ENCODE measurements at places on chromosomes 5 and 9.

GRCh38 chr5:177233206-177233605 lies 70.3 kb downstream of the RAB24 start:
- DNase-seq, result no peak

DNA sequence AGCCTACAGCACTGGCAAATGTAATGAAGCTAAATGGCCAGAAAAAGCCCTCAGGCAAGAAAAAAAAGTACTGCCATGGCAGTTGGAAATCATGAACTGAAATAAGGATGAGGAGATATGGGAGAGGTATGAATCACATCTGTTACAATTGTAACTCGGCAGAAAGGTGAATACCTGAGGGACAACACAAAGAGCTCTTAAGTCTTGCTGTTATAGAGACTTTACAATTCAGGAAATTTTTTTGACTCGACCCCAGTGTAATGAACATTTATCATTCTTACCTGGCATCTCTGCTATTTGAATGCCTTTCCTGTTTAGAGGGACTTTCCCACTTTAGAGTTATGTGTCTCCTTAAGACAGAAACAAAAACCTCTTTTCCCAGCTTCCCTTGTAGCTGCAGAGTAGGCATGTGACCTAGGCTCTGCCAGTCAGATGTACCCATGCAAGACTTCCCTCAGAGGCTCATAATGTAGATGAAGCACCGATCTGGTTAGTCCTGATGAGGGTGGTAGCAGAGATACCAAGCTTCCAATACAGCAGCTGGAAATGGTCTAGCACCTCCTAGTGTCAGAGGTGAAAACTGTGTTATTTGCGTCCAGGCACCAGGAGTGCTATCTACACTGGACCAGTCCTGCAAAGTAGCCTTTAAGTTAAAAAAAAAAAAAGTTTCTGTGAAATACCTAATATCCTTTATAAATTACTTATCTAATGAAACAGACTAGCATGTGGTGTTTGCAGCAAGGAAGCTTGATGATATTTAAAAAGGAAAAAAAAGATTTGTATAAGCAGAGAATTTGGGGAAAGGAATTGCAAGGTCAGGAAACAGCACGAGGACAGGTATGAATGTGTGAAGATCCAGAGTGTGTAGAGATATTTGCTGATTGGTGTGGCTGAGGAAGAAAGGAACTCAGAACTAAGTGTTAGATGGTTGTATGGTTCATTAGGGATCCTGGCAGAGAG lies 146.9 kb upstream of the SLC1A3 start:
- no peak for DNase-seq

GRCh38 chr5:31768046-31768445 lies 129.1 kb downstream of the PDZD2 start:
- no peak for DNase-seq

DNA sequence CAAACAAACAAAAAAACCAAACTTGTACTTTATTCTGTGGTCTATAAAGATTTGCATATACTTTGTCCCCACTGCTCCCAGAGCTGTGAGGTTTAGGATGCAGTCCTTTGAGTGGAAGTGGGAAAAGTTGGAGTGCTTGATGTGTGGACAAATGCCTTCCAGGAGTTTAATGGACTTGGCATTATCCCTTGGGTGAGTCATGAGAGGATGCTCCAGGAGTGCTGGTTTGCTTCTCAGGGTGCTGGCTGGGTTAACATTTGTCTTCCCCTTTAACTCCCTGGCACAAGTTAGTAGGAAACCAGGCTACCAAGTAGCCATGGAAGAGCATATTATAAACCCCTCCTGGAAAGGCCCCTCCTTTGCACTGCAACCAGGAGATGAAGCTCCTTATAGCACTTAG lies 417.4 kb upstream of the RIOK2 start:
- no peak for DNase-seq

DNA sequence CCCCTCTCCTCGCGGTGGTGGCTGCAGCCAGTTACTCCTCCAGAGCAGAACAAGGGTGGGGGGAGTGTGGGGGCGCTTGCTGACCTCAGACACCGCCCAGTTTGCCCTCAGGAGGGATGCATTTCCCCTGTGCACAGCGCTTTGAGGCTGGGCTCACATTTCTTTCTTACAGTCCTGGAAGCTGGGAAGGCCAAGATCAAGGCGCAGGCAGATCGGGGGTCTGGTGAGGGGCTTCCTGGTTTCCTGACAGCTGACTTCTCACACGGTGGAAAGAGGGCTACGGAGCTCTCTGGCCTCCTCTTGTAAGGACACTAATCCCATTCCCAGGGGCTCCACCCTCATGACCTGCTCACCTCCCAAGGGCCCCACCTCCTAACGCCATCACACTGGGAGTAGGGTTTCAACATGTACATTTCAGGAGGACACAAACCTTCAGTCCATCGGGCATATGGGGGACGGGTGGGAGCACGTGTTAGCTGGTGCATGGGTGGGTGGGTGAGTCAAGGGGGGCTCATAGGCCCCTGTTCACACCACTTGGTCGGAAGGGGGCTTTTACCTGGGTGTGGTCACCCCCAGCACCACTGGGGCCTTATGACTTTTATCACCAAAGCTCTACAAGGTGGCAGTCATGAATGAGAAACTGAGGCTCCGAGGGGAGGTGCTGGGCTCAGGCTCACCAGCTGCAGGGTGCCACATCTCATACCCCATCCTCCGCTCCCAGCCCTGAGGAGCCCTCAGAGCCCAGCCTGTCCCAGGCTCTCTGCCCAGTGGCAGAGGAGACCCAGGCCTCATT lies 7.7 kb upstream of the SCGB3A1 start:
- DNase-seq, result no peak

DNA sequence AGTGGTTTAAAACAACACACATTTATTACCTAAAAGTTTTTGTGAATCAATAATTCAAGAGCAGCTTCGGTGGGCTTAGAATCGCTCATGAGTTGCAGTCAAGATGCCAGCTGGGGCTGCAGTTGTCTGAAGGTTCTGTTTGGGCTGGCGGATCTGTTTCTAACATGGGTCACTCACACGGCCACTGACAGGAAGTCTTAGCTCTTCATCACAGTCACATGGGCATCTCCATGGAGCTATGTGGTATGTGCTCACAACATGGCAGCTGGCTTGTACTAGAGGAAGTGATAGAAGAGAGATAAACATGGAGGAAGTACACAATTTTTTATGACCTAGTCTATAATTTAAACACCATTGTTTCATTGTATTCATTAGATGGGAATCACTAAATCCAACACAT lies 11.2 kb downstream of the KLHL9 start:
- DNase-seq, result no peak

DNA sequence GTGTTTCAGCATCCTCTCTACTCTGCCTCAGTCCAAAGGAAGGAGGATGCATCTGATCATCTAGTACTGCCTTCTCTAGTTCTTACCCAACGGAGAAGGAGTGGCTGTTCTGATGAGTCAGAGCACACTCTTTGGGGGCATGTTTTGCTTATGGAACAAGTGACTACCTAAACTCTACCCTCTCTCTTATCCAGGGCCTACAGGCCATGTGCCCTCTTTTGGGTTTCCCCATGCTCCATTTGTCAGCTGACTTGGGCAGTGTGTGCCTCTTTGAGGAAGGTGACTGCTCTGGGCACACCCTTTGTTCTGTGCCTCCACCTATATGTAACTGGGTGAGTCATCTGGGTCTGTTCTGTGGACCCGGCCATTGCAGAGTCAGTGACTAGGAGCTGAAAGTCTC lies 89.6 kb upstream of the BNC2 start:
- no peak for DNase-seq

GRCh38 chr5:169300468-169301385 lies at the start of gene SLIT3:
TSS of gene SLIT3 (minus strand) at chr5:169301139. CDS start at chr5:169300709, 430 bp downstream.
- no peak for DNase-seq

- no peak for DNase-seq
Observed at GRCh38 chr9:8863886-8864544, 1064.4 kb upstream of the DMAC1 start.

DNA sequence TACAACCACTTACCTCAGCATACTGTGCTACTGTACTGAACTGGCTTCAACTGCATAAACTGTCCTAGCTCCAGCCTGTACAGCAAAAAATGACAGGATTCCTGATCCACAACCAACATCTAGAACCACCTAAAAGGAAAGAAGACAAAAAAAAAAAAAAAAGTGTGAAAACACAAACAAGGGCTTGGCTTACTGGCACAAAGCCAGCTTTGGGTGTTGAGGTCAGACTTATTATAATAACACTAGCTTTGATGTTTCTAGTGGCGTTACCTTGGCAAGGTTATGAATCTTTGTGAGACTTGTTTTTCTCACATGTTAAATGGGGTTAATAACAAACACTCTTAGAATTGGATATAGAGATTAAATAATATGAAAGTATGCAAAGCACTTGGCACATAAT lies 148.5 kb upstream of the PUM3 start:
- no peak for DNase-seq

- DNase-seq, result no peak
Observed at GRCh38 chr9:8905731-8906130, 1106.2 kb upstream of the DMAC1 start.

DNA sequence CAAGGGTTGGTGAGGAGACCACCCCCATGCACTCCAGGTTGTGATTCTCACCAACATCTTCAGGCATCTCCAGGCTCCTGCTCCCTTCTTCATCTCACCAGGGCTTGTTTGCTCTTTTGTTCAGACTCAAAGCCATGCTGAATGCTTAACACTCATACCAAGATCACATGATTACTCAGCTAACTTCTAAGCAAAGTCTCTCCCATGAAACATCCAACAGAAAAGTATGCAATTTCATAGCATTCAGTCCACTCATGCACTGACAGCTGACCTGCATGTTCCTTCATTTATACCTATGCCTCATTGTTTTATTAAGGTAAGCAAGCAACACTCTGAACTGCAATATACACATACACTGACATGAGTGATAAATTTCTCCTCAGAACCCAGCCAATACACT lies 69.0 kb downstream of the SHC3 start:
- DNase-seq, result no peak

- no peak for DNase-seq
Observed at GRCh38 chr5:157597277-157597676, 21.7 kb upstream of the ADAM19 start.

DNA sequence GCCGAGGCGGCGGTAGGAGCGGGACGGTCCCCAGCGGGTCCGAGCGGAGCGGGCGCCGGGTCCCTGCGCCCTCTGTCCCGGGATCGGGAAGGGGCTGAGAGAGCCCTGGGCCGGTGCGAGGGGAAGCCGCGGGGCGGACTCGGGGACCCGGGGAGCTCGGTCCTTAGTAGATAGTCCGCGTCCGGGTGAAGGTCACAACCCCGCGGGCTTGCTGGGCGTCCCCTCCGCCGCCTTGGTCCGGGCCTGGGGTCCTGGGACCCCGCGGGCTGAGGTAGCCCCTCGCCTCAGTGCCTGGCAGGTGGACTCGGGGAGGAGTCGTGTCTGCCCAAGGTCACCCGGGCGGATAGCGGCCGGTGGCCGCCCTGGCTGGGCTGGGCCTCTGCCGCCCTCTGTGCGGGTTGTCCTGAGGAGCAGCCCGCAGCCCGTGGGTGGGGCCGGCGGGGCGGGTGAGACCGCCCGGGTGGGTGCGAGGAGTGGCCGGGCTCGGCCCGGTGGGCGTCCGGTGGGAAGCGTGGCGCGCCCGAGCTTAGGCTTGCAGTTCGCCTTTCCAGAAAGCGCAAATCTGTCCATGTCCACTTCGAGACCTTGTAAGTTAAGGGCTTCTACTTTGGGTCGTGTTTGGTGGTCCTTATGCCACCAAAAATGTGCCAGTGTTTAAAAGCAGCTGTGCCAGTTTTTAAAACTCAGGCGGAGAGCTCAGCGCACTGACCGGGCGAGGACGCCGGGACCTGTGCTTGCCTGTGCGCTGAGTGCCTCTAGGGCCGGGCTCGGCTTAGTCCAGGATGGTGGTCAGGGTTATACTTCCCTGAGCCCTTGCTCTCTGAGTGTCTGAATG lies 554 bp downstream of the SDHA start:
- DNase-seq, result peak; percentile 28

- DNase-seq, result peak; percentile 38
Observed at GRCh38 chr5:57383093-57383861, 99.3 kb downstream of the ACTBL2 start.

- DNase-seq, result no peak
Observed at GRCh38 chr5:149636191-149636860, 55.0 kb downstream of the ARHGEF37 start.

DNA sequence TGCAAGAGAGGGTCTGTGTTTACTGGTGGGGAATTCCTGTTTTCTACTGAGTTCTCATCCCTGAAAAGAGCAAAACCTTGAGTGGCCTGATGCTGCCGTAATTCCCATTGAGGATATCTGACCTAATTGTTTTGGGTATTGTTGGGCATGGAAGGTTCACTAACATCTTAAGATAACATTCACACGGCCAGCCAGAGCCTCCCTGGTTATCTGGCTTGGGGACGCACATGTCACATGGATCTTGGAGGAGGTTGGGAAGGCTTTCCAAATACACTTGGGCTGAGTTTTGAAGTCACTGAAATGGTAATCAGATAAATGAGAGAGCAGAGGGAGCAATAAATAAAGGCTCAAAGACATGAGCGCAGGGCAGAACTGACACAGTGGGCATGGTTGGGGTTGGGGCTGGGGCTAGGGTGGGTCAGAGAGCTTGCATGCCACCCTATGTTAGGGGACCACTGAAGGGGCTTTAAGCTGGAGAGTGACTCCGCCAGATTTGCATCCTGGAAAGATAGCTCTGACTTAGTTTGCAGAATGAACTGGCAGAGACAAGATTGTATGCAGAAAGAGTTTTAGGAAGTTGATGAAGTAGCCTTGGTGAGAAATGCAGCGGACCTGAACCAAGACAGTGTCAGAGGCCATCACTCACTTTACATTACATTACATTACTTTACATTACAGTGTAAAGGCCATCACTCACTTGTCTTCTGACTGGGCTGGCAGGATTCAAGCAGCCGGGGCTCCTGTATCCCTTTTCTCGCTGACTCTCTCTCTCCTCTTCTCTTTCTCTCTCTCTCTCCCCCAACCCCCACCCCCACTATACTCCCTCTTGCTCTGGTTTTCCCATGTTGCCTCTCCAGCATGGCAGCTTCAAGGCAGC lies 24.2 kb downstream of the SLC1A1 start:
- no peak for DNase-seq

Measured in stimulated activated CD4-positive, alpha-beta T cell treated with anti-CD3 and anti-CD28 coated beads, Interleukin-2, amount 100 ng/mL, for 24 hours (primary cell).